ENCODE measurements at places on chromosomes 2 and 18.

DNA sequence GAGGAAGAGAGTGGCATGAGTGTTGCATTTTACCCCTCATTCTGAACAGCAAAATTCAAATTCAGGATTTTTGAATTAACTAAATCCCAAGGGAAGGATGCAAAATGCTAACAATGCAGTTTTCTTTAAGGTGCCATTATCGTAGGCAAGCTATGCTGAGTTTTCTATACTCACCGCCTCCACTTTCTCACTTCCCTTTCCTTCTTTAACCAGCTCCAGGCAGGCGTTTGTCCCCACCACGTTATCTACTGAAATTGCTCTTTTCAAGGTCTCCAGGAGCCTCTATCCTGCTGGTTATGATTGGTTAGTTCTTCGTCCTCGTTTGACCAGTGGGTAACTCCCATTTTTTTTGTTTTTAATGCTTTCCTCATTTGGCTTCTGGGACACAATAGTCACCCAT, 1.8 kb upstream of the CPO start:
- no peak for DNase-seq

DNA sequence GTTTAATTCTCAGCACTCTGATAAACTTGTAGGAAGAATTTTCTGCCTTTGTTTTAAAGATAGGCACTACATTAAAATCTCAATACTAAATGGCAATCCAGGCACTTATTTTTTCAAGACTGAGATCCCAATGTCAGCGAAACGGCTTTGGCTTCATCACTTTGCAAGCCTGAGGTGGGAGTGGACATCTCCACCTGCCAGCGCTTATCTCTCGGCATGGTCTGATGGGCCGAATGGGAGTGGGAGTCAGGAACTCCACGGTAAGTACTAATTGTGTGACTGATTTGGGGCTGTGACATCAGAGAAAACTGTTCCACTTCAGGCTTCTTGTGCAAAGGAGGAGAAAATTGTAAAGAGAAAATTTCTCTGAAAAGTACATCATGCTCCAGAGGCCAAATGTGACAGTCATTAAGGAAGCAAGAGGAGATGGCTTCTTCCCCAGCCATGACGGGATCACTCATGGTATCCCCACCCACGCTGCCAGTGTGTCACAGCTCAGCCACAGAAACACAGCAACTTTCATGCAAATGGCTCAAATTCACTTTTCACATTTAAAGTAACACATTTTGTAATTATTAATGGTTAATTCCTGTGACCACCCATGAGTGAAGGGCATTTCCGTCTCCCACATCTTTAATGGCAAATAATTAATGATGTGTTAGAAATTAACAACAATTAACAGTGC, 385.5 kb upstream of the HNRNPA3 start:
- no peak for DNase-seq

- no peak for DNase-seq
Measured at GRCh38 chr2:221420245-221420644, 151.9 kb downstream of the EPHA4 start.

- DNase-seq = no peak
Measured at GRCh38 chr2:120066800-120067547, 54.1 kb downstream of the EPB41L5 start.

- no peak for DNase-seq
Measured at GRCh38 chr2:190990132-190990531, 23.8 kb downstream of the STAT1 start.

DNA sequence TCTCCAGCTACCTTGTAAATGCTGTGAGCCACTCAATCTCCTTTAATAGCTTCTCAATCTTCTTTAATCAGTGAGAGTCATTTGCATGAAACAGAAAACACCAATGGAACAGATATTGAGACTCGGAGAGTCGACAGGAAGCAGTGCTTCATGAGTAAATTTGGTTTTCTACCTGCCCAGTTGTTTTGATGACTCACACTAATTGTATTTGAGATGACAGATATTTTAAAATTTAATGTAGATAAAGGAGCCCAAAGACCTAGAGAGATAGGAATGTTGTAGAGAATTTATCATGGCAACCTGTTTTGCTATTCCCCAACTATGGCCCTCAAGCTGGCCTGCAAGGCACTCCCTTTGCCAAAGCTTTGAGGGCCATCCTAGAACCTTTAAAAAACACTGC, 119.1 kb downstream of the CDC42EP3 start:
- DNase-seq = no peak

DNA sequence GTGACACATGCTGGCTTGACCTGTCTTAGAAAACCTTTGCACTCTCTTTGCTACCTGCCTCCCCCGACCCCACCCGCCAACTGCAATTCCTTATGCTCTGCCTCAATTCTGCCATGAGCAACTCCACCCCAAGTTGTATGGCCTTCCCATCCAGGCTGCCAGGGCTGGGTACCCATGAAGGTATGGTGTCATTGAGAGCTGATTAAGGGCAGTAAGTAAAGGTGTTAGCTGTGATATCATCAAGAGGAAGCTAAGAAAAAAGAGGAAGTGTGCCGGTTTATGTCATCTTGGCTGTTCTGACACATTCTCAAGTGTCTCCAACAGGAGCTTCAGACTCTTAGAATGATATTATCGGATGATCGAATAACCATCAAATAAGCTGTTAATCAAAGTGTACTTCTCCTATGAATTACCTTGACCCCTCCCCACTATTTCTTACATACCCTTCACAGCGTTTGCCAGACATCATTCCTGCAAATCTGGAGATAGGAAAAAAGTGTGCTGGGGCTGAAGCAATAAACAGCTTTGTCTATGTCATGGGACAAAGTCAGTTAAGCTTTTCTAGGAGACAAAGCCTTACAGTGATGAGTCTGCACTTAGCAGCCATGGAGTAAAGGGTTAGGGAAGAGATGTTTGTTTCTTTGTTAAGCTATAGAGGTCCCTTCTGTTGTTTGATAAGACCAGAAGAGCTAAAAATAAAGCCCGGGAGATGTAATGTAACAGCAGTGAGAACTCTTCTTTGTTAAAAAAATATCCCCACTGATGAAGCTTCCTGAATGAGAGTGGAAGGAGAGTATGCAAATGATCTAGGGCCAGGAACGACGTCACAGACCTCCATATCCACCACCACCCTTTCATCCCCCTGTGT, 40.4 kb upstream of the SMAD2 start:
- DNase-seq = no peak

DNA sequence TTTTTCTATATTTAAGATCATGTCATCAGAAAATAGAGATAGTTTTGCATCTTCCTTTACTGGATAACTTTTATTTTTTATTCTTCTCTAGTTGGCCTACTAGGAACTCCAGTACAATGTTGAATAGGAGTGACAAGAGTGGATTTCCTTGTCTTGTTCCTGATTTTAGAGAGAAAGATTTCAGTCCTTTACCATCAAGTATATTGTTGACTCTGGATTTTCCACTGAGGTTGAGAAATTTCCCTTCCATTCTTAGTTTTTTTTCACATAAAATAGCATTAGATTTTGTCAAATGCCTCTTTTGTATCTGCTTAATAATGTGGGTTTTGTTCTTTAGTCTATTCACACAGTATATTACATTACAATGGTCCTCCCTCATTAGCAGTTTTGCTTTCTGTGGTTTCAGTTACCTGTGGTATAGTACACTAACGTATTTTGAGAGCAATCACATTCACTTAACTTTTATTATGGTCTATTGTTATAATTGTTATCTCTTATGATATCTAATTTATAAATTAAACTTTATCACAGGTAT, 105.5 kb downstream of the THADA start:
- no peak for DNase-seq

DNA sequence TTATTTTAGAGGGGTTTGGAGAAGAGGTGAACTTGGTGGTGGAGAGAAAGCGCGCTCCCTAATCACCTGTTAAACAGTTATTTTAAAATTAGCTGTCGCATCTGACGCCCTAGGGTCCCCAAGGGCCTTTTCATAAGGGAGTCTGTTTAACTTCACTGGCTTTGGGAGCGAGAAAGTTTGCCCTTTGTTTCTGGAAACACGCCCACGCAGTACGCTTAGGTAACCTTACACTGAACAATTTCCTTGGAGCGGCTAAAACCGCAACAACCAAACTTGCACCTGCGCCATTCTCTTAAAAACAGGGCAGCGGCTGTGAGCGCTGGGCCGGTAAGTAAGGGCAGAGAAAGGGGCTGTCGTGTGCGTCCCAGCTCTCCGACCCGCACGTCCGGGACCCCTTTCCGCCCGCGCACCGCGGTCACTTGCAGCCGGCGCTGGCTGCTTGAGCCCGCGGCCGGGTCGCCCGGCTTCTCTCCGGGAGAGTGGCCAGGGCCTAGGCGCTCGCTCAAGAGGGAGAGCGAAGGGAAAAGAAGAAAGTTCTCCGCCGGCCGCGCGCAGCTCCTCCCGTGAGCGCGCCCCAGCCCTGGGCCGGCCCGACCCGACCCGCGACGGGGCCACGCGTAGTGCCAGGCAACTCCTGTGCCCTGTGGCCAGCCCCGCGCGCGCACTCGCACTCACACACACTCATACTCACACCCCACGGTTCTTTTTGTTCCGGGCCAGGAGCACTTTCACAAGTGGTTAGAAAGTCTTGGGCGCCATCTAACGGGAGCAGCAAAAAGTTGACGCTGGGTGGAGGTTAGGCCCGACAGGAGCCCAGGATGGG, 19.2 kb downstream of the POU3F3 start:
- DNase-seq = no peak

GRCh38 chr2:7363906-7364305, 446.7 kb downstream of the RNF144A start:
- no peak for DNase-seq

- DNase-seq = no peak
Measured at GRCh38 chr2:239990966-239991365, 34.2 kb downstream of the NDUFA10 start.

GRCh38 chr2:46751897-46752296, 163.7 kb downstream of the MCFD2 start:
- no peak for DNase-seq

GRCh38 chr2:180599804-180600203, 380.6 kb upstream of the UBE2E3 start:
- DNase-seq = no peak
